Cardiac fibroblast (primary cell): ENCODE measurements at places on chromosomes 12 and 14.

GRCh38 chr14:43043850-43044249 lies 1437.2 kb downstream of the LRFN5 start:
- DNase-seq = no peak

- peak; percentile 75 for DNase-seq
Observed at GRCh38 chr14:76919431-76920330, 93.5 kb downstream of the LRRC74A start.

DNA sequence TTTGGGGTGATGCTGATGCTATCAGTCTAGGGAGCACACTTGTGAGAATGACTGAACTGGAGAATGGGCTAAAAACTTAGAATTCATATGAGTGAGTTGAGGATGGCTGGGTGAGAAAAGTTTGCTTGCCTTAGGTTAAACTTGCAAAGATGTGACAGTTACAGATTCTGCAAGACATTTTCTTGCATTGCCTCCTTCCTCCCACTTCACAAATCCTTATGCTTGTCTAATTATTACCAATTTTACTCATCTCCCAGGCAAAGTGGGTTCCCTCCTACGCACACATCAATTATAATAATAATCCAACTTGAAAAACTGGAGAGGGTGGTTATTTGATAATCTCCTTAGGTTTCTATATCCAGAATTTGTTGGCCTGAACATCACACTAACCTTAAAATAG lies 50.9 kb downstream of the ATP2B1 start:
- no peak for DNase-seq

DNA sequence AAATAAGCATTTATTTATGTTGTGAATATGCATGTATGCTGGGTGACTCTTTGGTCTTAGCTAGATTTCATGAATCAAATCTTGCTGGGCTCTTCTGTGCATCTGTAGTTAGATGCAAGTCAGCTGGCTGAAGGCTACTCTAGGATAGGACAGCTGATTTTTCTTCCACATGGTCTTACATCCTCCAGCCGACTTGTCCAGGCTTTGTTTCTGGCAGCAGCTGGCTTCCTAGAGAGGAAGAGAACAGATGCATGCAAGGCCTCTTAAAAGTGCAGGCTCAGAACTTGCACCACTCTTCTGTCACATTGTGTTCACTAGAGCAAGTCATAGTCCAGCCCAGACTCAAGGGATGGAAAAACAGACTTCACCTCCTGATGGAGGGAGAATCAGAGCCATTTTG lies 435.4 kb upstream of the STXBP6 start:
- DNase-seq = no peak

GRCh38 chr12:30796313-30796780 lies 41.6 kb upstream of the CAPRIN2 start:
- peak; percentile 68 for DNase-seq

DNA sequence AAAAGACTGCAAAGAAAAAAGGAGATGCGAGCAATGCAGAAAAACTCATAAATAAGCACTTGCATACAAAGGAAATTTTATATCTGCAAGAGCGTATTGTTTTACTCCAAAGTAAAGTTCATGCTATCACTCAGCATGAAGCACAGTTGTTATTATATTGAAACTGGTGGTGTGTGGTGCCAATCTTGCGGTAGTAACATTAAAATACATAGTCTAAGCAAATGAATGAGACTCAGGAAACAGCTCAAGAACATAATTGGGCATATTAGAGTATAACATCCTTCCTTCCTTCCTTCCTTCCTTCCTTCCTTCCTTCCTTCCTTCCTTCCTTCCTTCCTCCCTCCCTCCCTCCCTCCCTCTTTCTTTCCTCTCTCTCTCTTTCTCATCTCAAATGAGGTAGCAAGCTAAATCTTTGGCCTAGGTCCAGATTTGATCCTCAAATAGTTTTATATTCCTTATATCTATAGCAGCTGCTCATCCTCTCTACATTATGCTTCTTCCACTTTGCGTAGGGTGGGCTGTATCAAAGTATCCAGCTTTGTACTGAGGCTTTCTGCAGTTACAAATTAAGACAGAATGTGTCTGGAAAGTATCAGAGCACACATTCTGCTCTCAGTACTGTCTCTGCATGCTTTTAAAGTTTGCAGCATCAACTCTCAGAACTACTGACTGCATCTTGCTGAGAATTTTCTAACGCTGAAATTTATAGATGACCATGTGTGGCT lies 718.3 kb downstream of the RERGL start:
- no peak for DNase-seq

- DNase-seq = peak; percentile 2
Observed at GRCh38 chr14:104341532-104342434, 203.4 kb downstream of the KIF26A start.

DNA sequence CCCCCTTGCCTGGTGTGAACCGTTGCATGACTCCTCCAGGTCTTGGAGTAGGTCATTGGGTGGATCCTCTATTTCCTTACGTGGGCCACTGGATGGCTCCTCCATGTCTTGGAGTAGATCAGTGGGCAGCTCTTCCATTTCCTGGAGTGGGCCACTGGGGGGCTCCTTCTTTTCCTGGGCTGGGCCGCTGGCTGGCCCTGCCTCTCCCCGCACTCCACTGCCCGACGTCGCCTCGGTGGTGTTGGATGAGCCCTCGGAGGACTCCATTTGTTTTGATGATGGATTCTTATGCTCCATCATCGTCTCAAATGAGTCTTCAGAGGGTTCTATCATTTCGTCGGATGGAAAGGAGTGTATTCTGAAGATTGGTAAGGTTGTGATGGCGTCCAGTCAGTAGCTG lies 19.1 kb downstream of the RTL1 start:
- no peak for DNase-seq

- no peak for DNase-seq
Observed at GRCh38 chr12:128820723-128821432, 2.9 kb downstream of the SLC15A4 start.

- no peak for DNase-seq
Observed at GRCh38 chr12:86234316-86234855, 21.8 kb downstream of the MGAT4C start.

- no peak for DNase-seq
Observed at GRCh38 chr12:28057856-28058615, 85.5 kb upstream of the PTHLH start.

DNA sequence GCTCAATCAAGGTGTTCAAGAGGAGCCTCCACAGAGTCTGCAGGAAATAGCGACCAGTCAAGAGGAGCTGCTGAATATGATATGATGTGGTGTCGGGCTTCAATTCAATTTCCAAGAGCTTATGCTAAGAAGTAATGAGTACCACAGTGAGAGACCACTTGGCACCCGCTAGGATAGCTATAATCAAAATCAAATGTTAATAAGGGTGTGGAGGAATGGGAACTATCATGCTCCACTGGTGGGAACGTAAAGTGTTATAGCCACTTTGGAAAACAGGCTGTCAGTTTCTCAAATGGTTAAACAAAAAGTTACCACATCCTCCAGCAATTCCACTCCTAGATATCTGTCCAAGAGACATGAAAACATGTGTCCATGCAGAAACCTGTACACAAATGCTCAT lies 6.7 kb downstream of the POLR3B start:
- no peak for DNase-seq

GRCh38 chr14:24861083-24861630 lies 188.8 kb downstream of the STXBP6 start:
- DNase-seq = peak; percentile 61

GRCh38 chr14:78090864-78091263 lies 79.3 kb upstream of the NRXN3 start:
- DNase-seq = no peak

GRCh38 chr12:106418970-106419369 lies 61.4 kb downstream of the POLR3B start:
- DNase-seq = no peak

- DNase-seq = no peak
Observed at GRCh38 chr14:22841769-22842168, 5.4 kb downstream of the MMP14 start.

- DNase-seq = no peak
Observed at GRCh38 chr14:97523936-97524335, 726.8 kb downstream of the VRK1 start.

DNA sequence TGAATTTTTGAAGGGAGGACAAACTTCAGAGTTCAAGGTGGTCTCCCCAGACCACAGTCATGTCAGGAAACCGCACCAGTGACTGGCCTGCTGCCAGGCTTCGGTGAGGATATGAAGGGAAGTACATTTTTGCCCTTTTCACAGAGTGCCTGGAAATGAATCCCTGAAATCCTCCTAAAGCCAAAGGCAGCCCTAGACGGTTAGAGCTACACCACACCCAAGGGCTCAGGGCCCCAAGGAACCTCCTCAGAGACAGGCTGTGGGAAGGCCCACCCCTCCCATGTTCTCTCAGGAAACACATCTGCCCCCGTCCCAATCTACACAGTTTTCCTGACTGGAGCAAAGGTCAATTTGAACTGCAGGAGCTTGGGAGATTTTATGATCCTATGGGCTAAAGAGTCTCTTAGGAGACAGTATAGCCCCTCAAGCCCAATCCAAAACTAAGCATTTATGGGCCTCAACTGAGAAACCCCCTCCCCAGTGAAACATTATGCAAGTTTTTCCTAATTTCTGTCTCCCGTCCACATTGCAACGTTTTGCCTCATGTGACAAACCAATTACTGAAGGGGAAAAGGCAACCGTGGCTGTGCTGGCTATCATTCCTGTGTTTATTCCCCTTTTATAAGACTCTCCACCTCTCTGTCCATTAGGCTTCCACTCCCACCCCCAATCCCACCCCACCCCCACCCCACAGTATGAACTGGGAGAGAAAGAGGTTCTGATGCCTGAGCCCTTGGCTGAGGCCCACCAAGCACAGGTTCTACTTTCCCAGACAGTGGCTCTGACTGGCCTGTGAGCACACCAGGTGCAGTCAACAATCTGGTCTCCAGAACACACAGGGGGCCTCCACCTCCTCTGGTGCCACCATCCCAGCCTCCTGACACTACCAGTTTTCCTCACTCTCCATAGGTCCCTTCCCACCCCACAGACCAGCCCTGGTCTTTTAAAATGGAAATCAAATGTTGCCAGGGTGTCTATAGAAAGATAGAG lies 9.6 kb upstream of the RNASE1 start:
- no peak for DNase-seq

- no peak for DNase-seq
Observed at GRCh38 chr12:113241191-113242025, 20.1 kb downstream of the TPCN1 start.

DNA sequence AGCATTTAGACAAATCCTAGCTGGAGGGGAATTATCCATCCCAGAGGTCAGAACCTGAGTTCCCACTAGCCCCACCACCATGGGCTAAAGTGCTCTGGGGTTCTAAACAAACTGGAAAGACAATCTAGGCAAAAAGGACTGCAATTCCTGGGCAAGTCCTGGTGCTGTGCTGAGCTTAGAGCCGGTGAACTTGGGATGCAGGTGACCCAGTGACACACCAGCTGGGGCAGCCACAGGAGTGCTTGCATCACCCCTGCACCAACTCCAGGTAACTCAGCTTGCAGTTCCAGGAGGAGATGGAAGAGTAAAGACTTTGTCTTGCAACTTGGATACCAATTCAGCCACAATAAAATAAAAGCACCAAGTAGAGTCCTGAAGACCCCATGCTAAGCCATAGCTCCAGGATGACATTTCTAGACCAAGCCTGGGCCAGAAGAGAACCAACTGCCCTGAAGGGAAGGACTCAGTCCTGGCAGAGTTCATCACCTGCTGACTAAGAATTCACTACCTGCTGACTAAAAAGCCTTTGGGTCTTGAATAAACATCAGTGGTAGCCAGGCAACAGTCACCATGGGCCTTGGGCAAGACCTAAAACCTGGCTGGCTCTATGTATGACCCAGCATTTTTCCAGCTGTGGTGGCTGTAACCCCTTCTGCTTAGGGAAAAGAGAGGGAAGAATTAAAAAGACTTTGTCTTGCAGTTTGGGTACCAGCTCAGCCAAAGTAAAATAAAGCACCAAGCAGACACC lies 223.4 kb upstream of the DIO2 start:
- DNase-seq = peak; percentile 51

DNA sequence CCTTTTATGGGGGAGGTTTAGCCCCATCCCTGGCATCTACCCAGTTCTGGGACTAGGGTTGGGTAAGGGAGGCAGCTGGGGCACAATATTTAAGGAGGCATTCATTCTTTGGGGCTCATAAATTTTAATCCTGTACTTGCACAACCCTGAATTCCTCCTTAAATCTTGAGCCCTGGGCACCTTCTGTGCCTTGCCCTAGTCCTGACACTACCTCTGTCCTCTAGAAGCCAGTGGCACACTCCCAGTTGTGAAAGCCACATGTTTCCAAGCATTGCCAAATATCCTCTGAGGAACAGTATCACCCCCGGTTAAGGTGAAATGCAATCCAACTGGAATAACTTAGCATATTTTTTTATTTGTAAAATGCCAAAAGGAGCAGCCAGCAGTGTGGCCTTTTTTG lies 36.6 kb downstream of the SLC16A7 start:
- peak; percentile 29 for DNase-seq

DNA sequence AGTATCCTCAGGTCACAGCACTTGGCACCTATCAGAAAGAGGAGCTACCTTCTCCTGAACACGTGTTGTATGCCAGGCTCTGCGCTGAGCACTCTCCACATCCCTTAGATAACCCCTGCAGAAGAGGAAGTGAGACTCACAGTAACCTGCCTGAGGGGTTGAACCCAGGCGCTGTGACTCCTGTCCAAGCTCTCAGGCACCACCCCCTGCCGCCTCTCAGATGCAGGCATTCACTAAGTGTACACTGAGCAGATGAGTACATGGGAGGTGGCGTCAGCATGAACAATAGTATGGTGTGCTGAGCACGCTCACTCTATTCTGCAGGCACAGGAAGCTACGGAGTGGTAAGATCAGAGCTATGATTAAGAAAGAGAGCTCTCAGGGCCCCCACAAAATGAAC lies 21.0 kb upstream of the RIC8B start:
- no peak for DNase-seq

DNA sequence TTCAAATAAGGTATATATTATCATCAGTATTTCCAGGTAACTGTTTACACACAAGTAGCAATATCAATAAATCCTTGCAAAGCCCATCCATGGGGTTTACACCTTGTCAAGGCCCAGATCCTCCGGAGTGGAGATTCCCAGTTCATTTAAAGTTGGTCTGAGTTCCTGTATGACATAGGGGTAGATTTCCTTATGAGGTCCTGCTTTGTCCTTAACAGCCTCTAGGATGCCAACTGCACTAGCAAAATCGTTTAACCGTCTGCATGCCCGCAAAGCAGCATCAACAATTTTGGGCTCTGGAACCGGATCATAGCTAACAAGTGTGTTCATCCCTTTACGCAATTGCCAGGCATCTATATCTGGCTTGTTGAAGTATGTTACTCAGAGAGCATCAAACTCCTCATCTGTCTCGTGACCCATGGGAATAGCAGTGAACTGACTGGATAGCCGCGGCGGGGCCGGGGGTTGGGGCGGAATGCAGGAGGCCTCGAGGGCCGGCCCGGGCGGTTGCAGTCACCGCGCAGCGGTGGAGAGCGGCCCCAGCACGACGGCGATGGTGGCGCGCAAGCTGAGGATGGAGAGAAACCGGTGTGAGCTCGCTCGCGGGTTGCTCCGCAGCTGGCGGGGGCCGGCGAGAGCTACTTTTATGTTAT lies 30.6 kb upstream of the FBXO34 start:
- DNase-seq = peak; percentile 79
